ENCODE measurements at places on chromosomes 16 and 17.

DNA sequence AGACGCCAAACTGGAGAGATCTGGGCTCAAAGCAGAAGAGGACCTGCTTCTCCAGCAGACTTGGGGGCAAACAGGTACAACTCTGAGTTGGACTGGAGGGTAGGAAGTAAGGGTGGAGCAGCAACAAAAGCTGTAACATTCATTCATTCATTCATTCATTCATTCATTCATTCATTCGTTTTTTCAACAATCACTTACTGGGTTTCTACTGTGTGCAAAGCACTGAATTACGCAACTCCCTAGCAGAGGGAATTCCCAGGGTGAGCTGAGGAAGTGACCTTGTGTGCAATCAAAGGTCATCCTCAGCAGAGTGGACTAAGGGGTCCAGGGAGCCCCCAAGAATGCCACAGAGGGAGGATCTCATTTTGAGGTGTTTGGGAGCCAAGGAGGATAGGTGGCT lies 231.1 kb upstream of the SDK2 start:
- no peak for DNase-seq

GRCh38 chr17:80625627-80626026 lies 81.0 kb downstream of the RPTOR start:
- no peak for DNase-seq

- no peak for DNase-seq
These were observed 2.3 kb upstream of the MAP2K3 start for GRCh38 chr17:21282231-21282630.

DNA sequence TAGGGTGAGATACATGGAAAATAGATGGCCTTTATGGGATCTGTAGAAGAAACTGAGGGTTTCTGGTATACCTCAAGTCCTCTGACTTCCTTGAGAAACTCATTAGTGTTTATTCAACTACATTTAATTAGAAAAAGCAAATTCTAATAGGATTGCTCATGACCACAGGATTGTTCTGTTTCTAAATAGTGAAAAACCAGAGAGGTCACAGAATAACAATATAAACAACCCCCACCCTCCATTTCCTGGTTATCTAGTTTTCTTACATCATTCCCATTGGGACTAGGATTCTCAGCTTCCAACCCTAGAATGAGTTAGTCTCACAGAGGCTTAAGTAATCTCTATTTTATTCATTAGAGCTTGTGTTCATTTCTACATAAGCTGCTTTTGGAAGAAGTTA lies 30.0 kb downstream of the SF3B3 start:
- DNase-seq: no peak

- no peak for DNase-seq
These were observed 1.4 kb upstream of the CEMP1 start for GRCh38 chr16:2532494-2533141.

GRCh38 chr16:3317315-3317999 lies 12.2 kb downstream of the ZNF75A start:
- no peak for DNase-seq

DNA sequence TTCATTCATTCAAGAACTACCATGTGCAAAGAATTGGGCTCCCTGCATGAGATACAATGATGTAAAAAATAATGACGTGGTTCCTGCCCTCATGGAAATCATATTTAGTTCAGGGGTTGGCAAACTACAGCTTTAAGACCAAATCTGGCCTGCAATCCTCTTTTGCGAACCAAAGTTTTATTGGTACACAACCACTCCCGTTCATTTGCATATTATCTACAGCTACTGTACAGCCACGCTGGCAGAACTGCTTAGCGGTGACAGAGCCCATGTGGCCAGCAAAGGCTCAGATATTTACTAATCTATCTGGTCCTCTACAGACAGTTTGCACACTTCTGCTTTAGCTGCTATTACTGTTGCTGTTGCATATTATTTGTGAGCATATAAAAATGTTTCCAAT lies 167.7 kb downstream of the XYLT1 start:
- DNase-seq: no peak

- no peak for DNase-seq
These were observed 157.2 kb upstream of the CACNG3 start for GRCh38 chr16:24098896-24099295.

All from stimulated activated CD8-positive, alpha-beta memory T cell treated with anti-CD3 and anti-CD28 coated beads, Interleukin-7, amount 100 ng/mL, for 1 hour (primary cell).